ENCODE measurements at places on chromosomes 7 and 10. TPM values are rescaled to one million over a fixed set of nuclear protein-coding genes. Genes with fewer than 3 reads are reported as not detected.

- H3K27ac ChIP-seq = no peak overlapping the region
- H3K4me3 ChIP-seq = no peak overlapping the region
- H3K36me3 ChIP-seq = peaks cover 24% of the 10 kb centered on the region
- no peak for DNase-seq
These were observed 34.6 kb upstream of the PFKFB3 start for GRCh38 chr10:6168084-6168483.

OR13A1 gene
- not detected for total RNA-seq

GIMAP2 gene
- 38.8 TPM for total RNA-seq

SAMD9L gene
- total RNA-seq = 19.8 TPM

SAMD9 gene
- total RNA-seq = 6.9 TPM

FAM13C gene
- total RNA-seq = not detected

DNA sequence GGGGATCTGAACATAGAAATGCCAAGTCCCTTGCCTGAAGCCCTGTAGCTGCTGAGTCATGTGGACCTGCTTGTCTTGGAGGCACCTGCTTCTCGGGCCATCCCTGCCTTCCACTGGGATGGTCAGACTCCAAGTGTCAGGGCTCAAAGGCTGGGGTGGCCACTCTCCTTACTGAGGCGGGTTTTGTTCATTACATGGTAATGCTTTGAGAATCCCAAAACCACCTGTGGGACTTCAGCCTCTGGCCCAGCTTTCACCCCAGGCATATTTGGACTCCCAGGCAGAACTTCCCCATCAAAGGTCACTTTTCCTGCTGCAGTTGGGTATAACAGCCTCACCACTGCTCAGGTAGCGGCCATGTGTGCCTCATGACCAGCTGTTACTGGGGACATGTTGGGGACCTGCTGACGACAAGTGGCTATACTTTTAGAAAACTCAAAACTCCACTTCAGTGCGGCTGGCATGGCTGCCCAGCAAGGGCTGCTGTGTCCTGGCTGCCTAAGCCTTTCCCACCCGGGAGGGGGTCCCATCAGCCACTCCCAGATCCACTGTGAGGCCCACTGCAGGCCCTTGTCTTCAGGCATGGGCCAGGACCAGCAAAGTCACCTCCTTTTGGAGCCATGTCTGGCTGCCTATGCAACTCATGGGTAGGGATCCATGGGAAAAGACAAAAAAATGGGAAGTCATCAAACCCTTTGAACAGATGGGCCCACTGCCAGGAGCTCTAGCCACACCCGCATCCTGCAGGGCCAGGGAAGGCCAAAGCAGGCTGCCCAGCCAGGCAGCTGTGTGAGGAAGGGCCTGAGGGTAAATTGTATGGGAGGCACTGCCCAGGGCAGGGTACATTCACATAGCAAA lies 96.7 kb downstream of the ARHGAP22 start:
- no peaks in the 10 kb centered on the region for H3K36me3 ChIP-seq
- no peaks in the 10 kb centered on the region for H3K4me1 ChIP-seq
- H3K27ac ChIP-seq = no peak overlapping the region
- H3K4me3 ChIP-seq = no peak overlapping the region

- H3K27me3 ChIP-seq = no peaks in the 10 kb centered on the region
- H3K36me3 ChIP-seq = no peaks in the 10 kb centered on the region
- peaks cover 2% of the 10 kb centered on the region for H3K4me1 ChIP-seq
- H3K27ac ChIP-seq = no peak overlapping the region
These were observed 203.8 kb downstream of the ZMYND11 start for GRCh38 chr10:339038-339391.

TMEM176A gene
- not detected for total RNA-seq

- no peak overlapping the region for H3K4me3 ChIP-seq
- H3K4me1 ChIP-seq = no peaks in the 10 kb centered on the region
- no peaks in the 10 kb centered on the region for H3K36me3 ChIP-seq
These were observed 251.2 kb downstream of the ARHGAP12 start for GRCh38 chr10:31677195-31678138.

- no peaks in the 10 kb centered on the region for H3K4me1 ChIP-seq
- no peak overlapping the region for H3K4me3 ChIP-seq
- DNase-seq = no peak
- no peak overlapping the region for H3K27ac ChIP-seq
These were observed 568.7 kb downstream of the ETV1 start for GRCh38 chr7:13420726-13421125.

DNA sequence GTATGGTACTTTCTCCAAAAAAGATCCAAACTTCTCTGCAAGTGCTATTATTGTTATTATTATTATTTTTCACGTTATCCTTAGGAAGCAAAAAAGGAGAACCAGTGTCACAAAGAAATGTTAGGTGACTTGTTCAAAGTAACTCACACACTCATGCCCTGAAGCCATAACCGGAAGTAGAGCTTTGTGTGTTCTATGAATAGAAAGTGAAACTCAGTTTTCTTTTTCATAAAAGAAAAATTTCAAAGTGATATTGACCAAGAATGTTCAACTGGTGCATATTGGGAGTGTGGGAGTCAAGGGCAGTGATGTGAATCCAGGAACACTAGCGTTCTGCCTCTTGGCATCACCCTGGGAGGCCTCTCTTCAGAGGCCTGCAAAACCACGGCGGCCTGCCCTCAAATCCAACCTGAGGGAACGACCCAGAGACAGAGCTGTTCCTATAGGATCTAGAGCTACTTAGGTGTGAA lies 106.1 kb downstream of the PRKCQ start:
- H3K4me3 ChIP-seq = peak overlapping the region; percentile 73
- H3K27me3 ChIP-seq = no peaks in the 10 kb centered on the region
- peaks cover 48% of the 10 kb centered on the region for H3K4me1 ChIP-seq
